RWPE2 (cell line): ENCODE measurements at places on chromosomes 6 and 20.

GRCh38 chr20:7924692-7925091, 15.6 kb downstream of the HAO1 start:
- DNase-seq, result no peak

GRCh38 chr6:36360241-36361054, 23.8 kb upstream of the BNIP5 start:
- no peak for DNase-seq

DNA sequence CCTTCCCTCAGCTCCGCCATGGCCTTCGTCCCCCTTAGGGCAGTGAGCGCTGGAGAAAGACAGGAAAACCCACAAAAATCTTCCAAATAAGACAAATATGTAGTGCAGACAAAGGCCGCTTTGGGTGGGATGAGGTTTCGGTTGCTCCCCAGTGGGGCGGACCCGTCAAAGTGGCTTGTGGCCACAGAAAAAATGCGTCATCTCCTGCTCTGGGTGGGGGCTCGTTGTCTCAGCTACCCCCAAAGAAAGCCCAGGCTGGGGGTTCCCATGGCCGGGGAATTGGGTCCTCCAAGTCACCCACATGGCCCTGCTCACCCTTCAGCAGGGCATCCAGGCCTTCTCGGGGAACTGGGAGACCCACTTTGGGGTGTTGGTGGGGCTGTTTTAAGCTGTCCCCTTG, 21.9 kb upstream of the SCUBE3 start:
- DNase-seq, result no peak

- DNase-seq, result no peak
These were observed 2.6 kb downstream of the NSFL1C start for GRCh38 chr20:1463971-1464570.

- DNase-seq, result no peak
These were observed 34.1 kb downstream of the RAB44 start for GRCh38 chr6:36731622-36732310.
